BJ (cell line): ENCODE measurements at places on chromosomes 1 and 21.

- no peak for DNase-seq
Observed at GRCh38 chr1:34356853-34357252, 180.1 kb downstream of the C1orf94 start.

DNA sequence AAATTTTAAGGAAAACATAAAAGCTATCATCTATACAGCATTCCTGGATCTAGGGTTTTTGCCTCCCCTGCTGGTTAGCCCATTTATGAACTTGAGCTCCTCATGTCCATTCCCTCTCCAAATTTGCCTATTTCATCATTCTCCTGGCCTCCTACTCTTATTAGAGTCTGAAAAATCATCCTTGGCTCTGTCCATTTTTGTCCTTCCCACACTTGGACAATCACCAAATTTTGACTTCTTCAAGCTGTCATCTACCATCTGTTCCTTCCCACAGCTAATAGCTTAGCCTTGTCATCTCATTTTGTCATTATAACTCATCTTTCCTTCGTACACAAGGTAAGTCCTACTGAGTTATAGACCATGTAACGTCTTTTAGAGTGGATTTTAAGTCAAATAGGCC is 2.2 kb upstream of the HENMT1 start:
- no peak for DNase-seq

GRCh38 chr21:36891692-36892091 is 74.8 kb downstream of the HLCS start:
- DNase-seq: no peak

DNA sequence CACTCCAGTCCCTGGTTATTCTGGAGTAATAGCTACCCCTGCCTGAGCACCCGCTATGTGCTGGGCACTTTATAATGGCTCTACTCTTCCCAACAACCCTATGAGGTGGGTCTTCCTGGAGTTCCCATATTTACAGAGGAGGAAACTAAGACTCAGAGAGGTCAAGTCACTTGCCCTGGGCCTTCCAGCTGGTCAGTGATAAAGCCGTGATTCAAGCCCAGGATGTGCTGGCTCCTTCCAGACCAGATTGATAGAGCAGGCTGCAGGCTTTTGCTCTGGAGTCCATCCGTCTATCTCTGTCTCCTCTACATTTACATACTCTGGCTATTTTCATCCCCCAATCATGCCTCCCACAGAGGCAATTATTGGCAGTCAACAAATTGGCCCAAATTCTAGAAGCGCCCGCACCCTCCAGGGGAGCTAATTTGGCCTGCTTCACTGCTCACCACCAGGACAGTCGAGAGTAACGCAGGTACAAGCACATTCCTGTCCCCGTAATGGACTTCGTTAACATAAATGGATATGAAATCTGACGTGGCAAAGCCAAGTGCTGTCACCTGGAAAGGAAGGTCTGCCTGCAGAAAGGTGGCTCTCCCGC is 39.8 kb upstream of the SELENON start:
- DNase-seq: no peak

DNA sequence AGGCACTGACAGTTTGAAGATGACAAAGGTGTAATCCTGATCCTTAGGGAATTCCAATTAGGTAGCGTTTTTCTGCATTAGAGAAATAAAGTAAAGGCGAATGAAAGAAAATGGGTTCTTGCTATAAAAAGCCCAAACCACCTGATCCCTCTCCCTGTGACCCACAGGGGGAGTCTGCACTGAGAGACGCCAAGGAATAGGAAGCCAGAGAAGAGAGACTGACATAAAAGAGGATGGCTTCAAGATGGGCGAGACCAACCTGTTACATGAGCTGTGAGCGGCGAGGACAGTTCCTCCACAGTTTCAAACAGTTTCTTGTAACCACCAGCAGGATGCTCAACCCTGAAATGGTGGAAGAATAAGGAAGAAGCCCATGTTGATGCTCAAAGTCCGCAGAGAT is 1.4 kb downstream of the RPE65 start:
- no peak for DNase-seq

DNA sequence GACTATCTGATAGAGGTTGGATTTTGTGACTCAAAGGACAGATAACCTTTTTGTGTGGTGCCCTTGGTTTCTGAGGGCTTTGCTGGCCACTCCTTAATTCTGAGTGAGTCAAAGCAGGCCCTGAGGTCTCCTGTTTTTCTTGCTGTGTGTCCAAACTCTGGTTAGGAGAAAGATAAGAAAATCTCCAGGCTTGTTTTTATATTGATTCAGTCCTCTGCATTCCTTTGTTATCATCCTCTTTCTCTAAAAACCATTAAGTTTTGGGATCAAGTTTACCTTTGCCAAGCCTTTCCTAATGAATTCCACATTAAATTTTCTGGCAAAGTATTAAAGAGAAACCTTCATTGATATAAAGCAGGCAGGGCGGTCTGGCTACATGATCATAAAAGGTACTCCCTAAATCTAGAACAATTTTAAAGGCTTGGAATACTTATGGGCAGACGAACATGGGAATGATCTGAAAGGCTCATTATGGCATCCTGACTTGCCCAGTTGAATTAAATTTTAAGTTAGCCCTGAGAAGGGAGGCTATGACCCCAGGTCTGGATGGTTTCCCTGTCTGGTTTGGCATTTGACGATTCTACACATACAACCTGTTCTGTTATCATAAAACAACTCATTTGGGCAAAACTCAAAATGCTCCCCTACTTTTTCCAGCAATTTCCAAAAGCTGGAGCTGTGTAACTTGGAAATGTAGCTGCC is 20.8 kb downstream of the ZBTB8B start:
- no peak for DNase-seq
